ENCODE measurements at places on chromosomes 6 and 20.
A peak's percentile ranks its signal among the peaks of the same experiment; 100 is the strongest.

DNA sequence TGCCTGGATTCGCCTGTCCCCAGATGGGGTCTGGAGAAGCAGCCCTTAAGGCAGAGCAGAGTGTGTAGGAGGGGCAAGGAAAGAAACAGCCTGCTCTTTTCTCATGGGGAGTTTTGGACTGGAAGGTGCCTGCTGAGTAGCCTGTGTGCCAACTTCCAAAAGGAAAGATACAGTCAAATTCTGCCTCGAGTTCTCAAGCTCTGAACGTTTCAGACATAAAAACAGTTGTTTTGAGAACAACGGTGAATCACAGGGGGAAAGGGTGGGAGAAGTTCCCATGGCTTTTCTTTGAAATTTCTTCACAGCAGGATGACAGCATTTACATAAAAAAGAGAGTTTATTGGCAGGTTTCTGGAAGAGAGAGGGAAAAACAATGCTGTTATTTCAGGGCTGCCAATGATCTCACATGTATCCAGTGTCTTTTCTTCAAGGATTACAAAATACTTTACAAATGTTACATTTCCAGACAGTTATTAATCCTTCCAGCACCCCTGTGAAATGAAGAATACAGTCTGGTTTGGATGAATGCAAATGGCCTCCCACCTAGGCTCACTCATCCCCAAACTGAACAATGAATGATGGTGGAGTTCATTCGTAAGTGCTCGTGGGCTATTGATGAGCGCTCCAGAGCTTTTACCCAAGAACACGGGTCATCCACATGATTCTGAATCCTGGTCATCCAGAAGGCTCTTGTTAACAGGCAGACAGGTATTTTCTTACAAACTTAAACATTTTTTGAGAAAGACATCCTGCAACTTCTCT, 33.8 kb upstream of the ECI2 start:
- no peak for DNase-seq

DNA sequence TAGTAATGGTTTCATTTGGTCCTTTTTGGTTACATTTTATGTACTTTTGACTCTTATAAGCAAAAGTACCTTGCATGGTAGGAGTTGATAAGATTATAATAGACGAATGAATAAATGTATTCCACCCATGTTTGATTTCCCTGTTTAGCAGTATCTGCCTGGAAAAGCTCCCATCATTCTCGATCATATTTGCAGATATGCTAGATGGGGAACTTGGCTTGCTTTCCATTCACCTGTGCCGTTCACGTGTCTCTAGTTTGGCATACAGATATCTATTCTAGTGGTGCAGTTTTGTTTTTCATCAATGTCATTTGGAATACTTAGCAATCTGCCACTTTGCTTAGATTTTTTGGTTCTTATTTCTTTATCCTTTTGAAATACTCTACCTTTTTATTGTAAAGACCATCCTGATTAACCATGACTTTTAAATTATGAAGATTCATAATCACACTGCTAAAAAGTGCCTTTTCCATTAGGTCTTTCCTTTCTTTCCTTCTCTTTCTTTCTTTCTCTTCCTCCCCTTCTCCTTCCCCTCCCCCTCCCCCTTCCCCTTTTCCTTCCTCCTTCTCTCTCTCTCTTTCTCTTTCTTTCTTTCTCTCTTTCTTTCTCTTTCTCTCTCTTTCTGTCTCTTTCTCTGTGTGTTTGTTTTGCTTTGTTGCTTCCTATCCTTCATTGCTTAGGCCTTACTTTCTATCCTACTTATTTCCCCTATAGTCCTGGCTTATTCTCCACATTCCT, 40.4 kb downstream of the ANKS1A start:
- DNase-seq = no peak

- DNase-seq = no peak
These were observed 28.8 kb upstream of the TLDC2 start for GRCh38 chr20:36847009-36847709.

DNA sequence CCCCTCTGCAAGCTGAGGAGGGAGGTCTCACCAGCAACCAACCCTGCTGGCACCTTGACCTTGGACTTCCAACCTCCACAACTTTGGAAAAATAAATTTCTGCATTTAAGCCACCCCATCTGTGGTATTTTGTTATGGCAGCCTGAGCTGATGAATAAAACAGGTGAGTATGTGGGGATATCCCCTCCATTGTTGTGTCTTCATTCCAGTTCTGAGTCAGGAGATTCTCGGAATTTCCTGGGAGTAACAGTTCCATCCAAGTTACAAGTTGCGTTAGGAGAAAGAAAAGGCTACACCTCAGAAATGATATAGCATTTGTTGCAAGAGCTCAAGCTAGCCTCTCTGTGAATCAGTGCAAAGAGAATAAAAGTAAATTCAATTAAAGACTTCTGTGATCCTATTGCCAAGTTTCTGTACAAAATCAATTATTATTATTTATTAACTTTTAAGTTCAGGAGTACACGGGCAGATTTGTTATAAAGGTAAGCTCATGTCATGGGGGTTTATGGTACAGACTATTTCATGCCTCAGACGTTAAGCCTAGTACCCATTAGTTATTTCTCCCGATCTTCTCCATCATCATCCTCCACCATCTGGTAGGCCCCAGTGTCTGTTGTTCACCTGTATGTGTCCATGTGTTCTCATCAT, 153.0 kb downstream of the NKAIN2 start:
- DNase-seq = no peak

DNA sequence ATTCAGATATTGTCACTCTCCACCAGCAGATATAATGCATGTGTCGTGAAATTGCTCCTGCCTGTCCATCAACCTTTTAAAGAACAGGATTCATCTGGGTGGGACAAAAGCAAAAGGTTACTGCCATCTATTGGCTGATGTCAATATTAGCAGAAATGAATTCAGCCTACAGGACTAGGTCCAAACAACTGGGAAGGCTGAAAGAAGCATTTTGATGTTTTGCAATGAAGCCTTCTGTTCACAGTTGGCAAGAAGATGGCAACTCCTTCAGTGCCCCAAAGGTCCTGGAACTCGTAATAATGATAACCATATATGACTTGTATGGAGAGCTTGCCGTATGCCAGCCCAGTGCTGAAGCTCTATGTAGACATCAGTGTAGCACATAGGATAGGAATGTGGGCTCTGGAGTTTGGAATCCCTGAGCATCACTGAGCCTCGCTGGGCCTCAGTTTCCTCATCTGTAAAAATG, 7.5 kb downstream of the BCAS1 start:
- DNase-seq = peak; percentile 63

DNA sequence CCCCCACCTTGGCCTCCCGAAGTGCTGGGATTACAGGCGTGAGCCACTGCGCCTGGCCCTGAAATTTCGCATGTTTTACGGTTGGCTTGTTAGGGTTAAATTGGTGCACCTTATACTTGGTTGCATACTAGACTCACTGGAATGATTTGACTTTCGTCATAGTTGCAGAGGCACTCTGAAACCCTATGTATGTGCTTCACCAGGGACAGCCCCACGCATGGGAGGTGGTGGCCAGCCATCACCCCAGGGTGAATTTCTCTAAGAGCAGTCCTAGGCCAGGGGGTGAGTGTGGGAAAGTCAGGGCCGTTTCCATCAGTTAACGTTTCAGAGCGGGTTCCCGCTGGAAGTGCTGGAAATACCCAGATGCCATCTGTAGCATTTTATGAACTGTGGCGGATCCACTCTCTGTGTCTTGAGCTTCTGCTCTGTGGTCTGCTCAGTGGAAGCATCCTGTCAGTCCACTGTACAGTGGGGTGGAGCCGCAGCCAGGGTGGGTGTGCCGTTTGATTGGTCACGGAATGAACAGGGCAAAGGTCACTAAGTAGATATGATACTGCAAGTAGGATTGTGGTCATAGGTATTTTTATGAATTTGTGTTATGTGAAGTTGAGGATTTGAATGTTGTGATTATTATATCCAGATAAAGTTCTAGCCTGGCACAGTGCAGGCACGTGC, 13.2 kb downstream of the DNAJC5 start:
- no peak for DNase-seq

DNA sequence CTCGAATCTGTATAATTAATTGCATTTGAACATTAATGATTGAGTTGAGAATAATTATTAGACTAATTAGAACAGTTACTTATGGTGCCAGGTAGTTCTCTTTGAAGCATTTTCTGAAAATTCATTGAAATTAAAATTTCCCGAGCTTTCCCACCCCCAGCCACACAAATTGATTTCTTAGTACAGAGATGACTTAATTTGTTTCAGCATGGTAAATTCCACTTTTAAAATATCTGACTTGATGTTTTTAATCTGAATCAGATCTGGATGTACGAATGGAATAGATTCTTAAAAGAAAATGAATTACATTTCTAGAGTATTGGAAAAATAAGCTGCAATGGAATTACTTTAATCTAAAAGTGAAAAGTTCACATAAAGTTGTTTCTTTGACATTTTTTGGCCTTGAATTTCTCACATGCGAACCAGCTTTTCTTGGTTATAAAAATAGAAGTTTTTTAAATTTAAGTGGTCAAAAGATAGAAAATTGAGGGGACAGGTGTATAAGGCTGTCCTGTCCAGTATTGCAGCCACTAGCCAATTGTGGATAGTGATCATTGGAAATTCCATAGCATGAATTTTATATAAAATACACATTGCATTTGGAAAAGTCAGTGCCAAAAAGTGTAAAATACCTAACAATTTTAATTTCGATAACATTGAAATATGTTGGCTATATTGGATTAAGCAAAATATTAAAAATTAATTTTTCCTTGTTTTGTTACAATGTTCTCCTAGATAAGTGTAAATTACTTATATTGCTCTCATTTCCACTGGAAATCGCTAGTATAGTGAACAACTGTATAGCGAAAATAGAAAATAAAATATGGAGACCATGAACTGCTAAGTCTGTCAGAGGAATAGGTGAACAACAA, 102.9 kb downstream of the OR2B2 start:
- DNase-seq = no peak

DNA sequence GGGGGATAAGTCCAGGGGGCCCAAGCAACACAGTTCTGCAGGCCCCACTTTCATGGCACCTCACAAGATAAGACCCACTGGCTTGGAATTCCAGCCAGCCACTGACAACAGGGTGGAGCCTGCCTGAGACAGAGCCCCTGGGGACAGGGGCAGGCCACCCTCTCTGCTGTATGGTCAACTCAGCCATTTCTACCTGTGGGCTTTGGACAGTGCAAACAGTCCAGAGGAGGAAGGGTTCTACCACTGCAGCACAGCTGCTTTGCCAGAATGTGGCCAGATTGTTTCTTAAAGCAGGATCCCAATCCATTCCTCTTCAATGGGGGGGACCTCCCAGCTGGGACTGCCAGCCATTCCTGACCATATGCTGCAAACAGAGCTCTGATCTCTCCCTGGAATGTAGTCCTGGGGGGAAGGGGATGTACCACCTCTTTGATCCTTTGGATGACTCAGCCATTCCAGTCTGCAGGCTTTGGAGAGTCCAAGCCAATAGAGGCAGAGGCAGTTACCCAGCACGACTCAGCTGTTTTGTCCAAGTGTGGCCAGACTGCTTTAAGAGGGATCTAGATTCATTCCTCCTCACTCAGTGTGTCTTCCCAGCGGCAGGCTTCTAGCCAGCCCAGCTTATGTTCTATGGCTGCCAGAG, 842.2 kb downstream of the EPHA7 start:
- no peak for DNase-seq

- no peak for DNase-seq
These were observed 6.3 kb downstream of the RAET1L start for GRCh38 chr6:150018846-150019580.

DNA sequence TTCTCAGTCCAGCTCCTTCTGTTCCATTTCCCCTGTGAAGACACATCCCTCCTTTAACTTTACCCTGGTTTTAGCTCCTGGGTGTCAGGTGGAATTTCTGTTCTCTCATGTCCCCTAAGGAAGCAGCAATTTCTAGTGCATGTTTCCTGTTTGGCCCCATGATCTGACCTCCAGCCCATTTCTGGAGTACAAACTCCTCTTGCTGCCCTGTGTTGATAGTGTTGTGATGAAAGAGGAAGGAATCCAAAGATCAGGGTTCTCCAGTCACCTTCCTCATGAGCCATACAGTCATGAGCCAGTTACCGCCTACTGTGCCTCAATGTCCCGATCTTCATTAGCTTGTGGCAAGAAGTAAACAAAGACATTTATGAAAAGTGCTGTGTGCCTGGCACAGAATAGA, 97.4 kb downstream of the PHACTR1 start:
- DNase-seq = no peak

DNA sequence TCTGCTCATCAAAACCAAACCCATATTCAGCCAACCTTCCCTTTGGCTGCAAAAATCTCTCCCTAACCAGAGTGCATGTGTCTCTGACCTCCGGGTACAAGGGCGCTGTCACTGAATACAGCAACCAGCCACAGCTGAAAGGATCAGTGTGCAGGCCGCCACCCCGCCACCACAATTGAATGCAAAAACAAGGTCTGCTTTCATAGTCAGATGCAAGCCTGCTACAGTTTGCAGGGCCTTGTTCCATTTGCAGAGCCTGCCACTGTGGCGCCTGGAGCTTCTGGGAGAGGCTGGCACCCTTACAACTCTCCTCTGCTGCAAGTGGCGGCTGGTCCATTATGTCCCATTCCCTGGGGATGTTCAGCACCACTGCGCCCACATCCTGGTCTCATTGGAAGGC, 23.5 kb downstream of the MDGA1 start:
- DNase-seq = no peak

DNA sequence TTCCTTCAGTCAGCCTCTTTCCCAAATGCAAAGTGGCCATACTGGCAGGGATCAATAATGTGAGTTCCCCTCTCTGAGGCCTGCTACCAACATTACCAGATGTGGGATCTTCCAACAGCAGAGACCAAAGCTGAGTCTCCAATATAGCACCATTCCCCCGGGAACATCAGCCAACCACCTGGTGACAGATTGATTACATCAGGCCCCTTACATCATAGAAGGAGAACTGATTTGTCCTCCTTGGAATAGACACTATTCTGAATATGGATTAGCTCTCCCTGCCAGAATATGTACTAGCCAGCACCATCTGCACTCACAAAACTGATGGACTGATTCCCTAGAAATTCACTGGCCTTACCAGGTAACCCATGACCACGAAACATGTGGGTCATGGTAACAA, 61.9 kb upstream of the CARMIL1 start:
- DNase-seq = no peak

DNA sequence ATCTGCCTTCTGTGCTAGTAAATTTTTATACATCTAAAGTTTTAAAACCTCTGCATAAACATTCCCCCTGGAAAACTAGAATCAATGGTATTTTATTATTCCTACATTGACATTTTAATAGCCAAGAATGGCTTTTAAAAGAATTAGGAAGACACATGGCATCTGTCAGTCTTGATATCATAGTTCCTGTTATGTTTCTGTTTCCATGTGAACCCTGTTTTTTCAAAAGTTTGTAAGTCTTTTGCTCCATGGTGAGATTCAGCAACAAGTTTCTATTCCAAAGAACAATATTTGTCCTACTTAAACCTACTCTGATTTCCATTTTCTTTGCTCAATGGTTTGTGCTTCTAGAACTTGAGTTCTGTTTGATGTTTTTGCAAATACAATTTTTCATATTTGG, 95.2 kb downstream of the PLEKHG1 start:
- DNase-seq = no peak

All from KBM-7 (cell line).